Stimulated activated CD4-positive, alpha-beta T cell treated with anti-CD3 and anti-CD28 coated beads, TNF-alpha, amount 100 ng/mL, for 1 hour (primary cell): ENCODE measurements at places on chromosomes 12 and 14.

GRCh38 chr12:130933269-130933995, 20.3 kb upstream of the ADGRD1 start:
- no peak for DNase-seq

GRCh38 chr12:50400104-50400637, 514 bp upstream of the LARP4 start:
- DNase-seq, result no peak

DNA sequence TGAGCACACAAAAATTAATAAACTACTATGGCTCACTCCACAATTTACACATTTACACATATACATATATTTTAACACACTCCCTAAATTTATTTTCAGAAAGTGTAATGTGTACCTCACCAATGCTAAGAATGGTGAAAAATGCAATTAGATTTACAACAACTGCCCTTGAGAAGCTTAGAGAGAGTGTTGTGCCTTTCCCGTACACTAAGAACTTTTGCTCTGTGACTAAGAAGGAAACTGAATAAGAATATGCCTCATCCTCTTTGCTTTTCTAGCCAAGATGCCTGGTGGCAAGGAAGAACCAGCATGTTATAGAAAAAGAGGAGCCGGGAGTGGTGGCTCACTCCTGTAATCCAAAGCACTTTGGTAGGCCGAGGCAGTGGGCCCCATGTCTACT, 62.3 kb downstream of the SINHCAF start:
- no peak for DNase-seq

GRCh38 chr14:104816616-104816884, 15.6 kb downstream of the ZBTB42 start:
- DNase-seq, result no peak

GRCh38 chr14:95067526-95067925, 89.8 kb downstream of the DICER1 start:
- no peak for DNase-seq

GRCh38 chr14:61192989-61193388, 88.1 kb downstream of the TMEM30B start:
- no peak for DNase-seq

GRCh38 chr12:6039894-6040601, 84.4 kb downstream of the VWF start:
- no peak for DNase-seq

- DNase-seq, result no peak
These were observed 37.0 kb downstream of the ZFHX2 start for GRCh38 chr14:23514644-23514957.

GRCh38 chr12:128265566-128265965, 1.4 kb upstream of the TMEM132C start:
- no peak for DNase-seq

DNA sequence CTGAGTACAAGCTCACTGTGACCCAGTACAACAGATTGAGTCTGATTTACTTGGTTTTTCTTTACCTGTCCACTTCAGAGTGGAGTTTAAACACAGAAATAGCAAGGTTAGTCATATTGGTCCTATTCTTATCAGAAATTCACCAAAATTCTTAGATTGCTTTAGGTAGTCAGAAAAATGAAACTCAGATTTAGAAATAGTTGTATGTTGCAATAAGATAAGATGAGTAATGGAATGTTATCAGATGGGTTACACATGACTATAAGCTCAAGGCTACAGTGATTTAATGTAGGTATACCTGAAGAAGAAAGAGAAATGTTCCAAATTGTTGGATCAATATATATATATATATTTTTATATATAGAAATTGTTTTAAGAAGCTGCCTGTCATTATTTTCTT, 524.1 kb downstream of the LRFN5 start:
- DNase-seq, result no peak
